CD4-positive, alpha-beta T cell (primary cell): ENCODE measurements at places on chromosomes 12 and 14.

- no peaks in the 10 kb centered on the region for H3K4me1 ChIP-seq
- peaks cover 24% of the 10 kb centered on the region for H3K27me3 ChIP-seq
- no peaks in the 10 kb centered on the region for H3K36me3 ChIP-seq
- no peak for DNase-seq
These were observed 2.2 kb downstream of the NOS1 start for GRCh38 chr12:117359029-117359845.

DNA sequence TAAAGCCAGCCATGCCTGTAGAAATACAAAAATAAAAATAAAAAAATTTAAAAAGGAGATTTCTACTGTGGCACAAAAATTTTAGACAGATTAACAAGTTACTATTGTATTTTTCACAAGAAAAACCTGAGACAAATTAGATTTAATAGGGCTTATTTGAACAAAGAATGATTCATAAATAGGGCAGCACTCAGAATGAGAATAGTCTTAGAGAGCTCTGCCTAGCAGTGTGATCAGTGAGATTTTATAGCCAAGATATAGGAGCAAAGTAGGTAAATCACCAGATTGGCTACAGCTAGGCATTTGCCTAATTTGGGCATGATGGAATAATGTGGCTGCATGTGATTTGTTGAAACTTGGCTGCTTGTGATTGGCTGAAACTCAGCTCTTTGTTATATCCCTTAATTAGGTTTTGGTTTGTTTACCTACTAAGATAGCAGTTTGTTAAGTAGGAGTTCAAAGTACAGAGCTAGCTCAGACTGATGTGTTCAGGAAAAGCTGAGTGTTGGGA, 279.7 kb upstream of the TMTC1 start:
- DNase-seq, result no peak
- no peak overlapping the region for H3K4me3 ChIP-seq
- H3K27me3 ChIP-seq, result no peaks in the 10 kb centered on the region
- no peaks in the 10 kb centered on the region for H3K36me3 ChIP-seq
- H3K4me1 ChIP-seq, result no peaks in the 10 kb centered on the region

- no peak overlapping the region for H3K27ac ChIP-seq
- no peaks in the 10 kb centered on the region for H3K27me3 ChIP-seq
- H3K4me1 ChIP-seq, result no peaks in the 10 kb centered on the region
- DNase-seq, result no peak
- no peak overlapping the region for H3K4me3 ChIP-seq
These were observed 51.5 kb downstream of the ZC3H14 start for GRCh38 chr14:88614218-88614907.

DNA sequence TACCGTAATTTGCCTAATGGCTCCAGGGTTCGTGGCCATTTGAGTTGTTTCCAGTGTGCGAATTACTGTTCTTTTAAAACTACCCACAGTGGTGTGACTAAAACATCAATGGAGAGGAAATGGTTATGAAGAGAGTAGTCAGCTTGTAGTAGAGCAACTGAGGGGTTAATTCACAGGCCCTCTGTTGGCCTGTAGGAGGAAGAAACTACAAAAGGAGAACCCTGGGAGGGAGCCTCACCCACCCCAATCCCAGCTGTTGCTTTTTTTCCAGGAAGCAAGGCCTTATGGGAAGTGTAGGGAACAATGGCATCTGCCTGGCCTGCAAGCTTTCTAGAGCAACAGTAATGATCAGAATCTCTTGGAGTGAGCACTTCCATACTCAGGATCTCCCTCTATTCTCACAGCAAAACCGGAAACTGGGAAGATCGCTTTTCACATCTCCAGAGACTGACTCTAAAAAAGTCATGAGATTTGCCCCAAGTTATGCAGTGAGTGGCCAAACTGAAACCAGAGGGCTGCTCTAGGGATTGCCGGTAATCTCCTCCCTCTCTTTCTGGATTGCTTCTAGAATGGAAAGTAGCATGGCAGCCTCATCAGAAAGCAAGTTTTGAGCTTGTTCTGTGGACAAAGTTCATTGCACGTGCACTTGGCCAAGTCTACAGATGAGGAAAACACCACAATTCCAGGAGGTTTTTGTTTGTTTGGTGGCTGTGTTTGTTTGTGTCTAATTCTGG, 125.3 kb upstream of the PWP1 start:
- DNase-seq, result no peak
- H3K27me3 ChIP-seq, result no peaks in the 10 kb centered on the region
- no peak overlapping the region for H3K4me3 ChIP-seq
- H3K4me1 ChIP-seq, result no peaks in the 10 kb centered on the region
- no peaks in the 10 kb centered on the region for H3K36me3 ChIP-seq
- no peak overlapping the region for H3K27ac ChIP-seq

- no peaks in the 10 kb centered on the region for H3K36me3 ChIP-seq
- H3K27ac ChIP-seq, result no peak overlapping the region
- H3K4me3 ChIP-seq, result no peak overlapping the region
These were observed 2.6 kb upstream of the PHC1 start for GRCh38 chr12:8911606-8912268.

GRCh38 chr12:105324704-105325103, 5.8 kb upstream of the C12orf75 start:
- H3K27ac ChIP-seq, result no peak overlapping the region
- H3K4me3 ChIP-seq, result no peak overlapping the region
- no peaks in the 10 kb centered on the region for H3K36me3 ChIP-seq
- H3K4me1 ChIP-seq, result peaks cover 2% of the 10 kb centered on the region
- no peak for DNase-seq
- no peaks in the 10 kb centered on the region for H3K27me3 ChIP-seq

DNA sequence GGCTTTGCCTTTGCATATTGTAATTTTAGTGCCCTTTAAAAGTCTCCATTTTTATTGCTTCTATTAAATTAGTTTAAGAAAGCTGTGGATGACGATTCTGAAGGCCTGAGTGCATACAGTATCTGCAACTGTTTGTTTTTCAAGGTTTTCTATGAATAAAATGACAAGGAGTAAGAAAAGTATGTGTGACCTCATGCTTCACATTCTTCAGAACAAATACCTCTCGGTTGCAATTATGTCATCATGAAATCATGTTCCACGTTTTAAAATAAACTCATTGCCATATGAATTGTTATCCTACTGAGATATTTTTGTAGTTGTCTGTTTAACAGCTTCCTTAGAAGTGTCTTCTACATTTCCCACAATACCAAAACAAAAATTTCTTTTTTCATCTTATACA, 374.6 kb downstream of the MDGA2 start:
- no peak overlapping the region for H3K4me3 ChIP-seq
- H3K4me1 ChIP-seq, result no peaks in the 10 kb centered on the region
- no peak overlapping the region for H3K27ac ChIP-seq
- H3K27me3 ChIP-seq, result no peaks in the 10 kb centered on the region
